ENCODE measurements at places on chromosomes 13 and 19.

DNA sequence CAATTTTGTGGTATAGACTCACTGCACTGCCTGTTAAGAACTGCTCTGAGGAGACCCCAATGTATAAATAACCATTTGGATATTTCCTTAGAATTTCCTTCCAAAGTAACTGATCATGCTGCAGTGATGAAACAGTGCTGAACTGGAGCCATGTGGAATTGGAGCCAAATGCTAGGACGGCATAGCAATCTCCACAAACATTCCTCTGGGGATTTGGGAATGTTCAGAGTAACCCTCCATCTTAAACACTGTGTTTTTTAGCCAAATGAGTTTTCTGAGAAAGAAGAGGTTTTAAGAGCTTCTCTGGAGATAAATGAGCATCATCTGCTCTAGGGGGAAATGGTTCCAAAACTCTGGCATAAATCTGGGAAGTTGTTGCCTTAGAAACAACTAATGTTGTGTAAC lies 98.2 kb downstream of the OLFM4 start:
- no peak for DNase-seq

DNA sequence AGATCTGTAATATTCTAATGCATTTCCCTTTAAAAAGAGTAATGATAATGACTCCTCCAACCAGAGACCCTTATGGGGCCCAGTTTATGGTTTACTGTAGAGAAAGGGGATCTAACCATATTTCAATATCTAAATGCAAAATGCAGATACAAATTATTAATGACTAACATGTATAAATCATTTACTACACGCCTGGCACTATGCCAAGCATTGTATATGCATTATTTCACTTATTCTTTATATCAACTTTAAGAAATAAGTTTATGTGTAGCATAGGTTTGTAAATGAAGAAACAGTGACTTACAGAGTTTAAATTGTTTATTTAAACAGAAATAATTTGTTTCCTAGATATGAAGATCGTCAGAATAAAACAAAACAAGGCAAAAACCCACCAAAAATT lies 86.2 kb upstream of the SCEL start:
- DNase-seq = no peak

- no peak for DNase-seq
Observed at GRCh38 chr19:49685845-49686332, 3.5 kb upstream of the ADM5 start.

GRCh38 chr13:102472650-102473049 lies 70.8 kb upstream of the FGF14 start:
- DNase-seq = no peak

Data from GM19239 (cell line).